ENCODE measurements at places on chromosomes 16 and 17. TPM values are rescaled to one million over a fixed set of nuclear protein-coding genes. Genes with fewer than 3 reads are reported as not detected.

Gene GPR139
- total RNA-seq, result not detected

Gene TBC1D3K
- total RNA-seq, result not detected

DNA sequence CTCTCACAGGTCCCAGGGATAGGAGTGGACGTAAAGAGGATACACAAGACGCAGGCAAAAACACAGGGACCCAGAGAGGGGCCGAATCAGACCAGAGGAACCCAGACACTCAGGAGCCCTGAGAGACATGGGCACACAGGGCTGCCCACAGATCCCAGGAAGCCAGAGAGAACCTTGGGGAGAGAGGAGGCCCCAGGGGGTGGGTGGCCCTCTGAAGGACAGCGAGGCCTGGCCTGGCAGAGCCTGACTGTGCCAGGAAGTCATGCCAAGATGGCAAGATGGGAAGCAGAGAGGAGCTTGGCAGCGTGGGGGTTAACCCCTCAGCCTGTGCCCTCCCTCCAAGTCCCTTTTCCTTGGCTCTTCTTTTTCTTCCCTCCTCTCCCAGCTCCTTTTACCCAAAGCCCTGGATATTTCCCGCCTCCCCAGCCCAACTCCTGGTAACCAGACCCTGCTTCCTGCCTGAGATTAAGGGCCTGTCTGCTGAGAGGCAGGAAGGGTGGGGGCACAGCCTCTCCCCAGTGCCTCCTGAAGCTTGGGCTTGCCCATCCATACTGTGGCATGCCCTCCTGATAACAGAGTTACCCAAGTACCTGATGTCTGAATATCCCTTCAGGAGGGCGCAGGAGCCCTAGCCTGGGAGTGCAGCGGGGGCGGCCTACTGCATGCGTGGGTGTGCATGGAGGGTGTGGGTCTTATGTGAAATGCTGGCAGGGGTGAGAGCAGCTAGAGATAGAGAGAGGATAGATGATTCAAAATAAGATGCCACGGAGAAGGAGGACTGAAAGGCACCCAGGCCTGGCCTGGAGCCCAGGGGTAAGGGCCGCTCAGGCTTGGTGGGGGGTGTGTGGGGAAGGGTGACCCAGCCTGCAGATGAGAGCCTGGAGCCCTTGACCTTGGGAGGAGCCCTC lies 6.0 kb upstream of the TBX21 start:
- H3K4me1 ChIP-seq, result no peaks in the 10 kb centered on the region
- no peak overlapping the region for H3K4me3 ChIP-seq
- H3K27ac ChIP-seq, result no peak overlapping the region
- H3K36me3 ChIP-seq, result no peaks in the 10 kb centered on the region
- no peak for DNase-seq

DNA sequence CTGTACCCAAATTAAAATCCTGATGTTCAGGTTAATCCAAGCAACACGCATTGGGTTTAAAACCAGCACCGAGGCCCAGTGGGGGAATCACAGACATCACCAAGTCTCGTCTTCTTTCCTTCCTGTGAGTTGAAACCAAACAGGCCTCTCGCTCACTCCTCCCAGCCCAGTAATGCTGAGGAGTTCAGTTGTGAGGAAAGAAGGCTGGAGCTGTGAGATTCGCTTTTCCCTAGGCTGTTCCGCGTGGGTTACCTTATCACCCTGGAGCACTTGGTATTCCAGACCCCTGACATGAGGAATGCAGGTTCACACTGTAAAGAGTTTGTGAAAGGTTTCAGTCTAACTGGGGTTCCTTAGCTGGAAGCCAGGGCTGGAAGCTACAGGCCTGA lies 20.8 kb downstream of the CIBAR2 start:
- H3K27me3 ChIP-seq, result peaks cover 12% of the 10 kb centered on the region
- peaks cover 32% of the 10 kb centered on the region for H3K4me1 ChIP-seq

DNA sequence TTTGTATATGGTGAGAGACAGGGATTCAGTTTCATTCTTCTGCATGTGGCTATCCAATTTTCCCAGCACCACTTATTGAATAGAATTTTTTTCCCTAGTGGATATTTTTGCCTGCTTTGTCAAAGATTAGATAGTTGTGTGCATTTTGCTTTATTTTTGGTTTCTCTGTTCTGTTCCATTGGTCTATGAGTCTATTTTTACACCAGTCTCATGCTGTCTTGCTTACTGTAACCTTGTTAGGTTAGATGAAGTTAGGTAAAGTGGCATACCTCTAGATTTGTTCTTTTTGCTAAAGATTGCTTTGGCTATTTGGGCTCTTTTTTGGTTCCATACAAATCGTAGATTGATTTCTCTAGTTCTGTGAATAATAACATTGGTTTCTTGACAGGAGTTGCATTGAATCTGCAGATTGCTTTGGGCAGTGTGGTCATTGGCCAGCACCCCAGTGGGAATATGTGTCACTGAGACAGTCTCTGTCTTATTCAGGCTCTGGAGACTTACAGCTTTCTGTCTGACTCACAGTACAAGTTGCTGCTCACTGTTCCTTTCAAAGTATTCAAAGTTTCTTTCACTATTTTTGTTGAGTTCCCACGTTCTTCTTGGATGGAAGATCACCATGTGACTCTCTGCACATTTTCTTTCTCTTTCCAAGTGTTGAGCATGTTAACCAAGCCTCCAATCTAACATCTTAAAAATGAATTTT lies 709.1 kb downstream of the CDH11 start:
- H3K4me1 ChIP-seq, result peaks cover 14% of the 10 kb centered on the region
- H3K4me3 ChIP-seq, result no peak overlapping the region
- H3K27me3 ChIP-seq, result no peaks in the 10 kb centered on the region
- H3K27ac ChIP-seq, result no peak overlapping the region

- H3K4me3 ChIP-seq, result no peak overlapping the region
- no peaks in the 10 kb centered on the region for H3K36me3 ChIP-seq
- no peak for DNase-seq
- no peaks in the 10 kb centered on the region for H3K4me1 ChIP-seq
Observed at GRCh38 chr16:30488764-30489605, 16.4 kb downstream of the ITGAL start.

DNA sequence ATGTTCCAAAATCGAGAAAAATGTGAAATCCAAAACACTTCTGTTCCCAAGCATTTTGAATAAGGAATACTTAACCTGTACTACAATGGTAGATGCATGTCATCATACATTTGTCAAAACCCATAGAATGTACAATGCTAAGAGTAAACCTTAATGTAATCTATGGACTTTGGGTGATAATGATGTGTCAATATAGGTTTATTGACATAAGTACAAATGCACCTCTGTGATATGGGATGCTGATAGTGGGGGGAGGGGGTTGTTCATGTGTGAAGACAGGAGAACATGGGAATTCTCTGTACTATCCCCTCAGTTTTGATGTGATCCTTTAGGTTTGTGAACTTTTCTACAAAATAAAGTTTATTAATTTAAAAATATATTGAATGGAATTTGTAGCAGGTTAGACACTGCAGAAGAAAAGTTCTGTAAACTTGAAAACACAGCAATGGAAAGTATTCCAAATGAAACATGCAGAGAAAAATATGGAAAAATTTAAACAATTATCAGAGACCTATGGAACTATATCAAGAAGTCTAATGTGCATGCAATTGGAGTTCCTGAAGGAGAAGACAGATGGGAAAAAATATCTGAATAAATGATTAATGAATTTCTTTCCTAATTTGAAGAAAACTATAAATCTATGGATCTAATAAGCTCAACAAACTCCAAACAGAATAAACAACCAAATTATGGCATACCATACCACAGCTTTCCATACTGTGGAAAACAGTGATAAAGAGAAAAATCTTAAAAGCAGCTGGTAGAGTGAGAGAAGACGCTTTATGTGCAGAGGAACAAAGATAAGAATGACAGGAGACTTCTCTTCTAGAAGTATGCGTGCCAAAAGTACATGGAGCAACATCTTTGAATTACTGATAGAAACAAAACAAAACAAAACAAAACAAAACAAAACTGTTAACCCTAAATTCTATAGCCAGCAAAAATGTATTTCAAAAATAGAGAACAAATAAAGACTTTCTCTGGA lies 34.7 kb upstream of the MSI2 start:
- no peaks in the 10 kb centered on the region for H3K36me3 ChIP-seq
- H3K4me3 ChIP-seq, result no peak overlapping the region
- no peaks in the 10 kb centered on the region for H3K27me3 ChIP-seq
- H3K4me1 ChIP-seq, result no peaks in the 10 kb centered on the region
- no peak overlapping the region for H3K27ac ChIP-seq
- DNase-seq, result no peak

DNA sequence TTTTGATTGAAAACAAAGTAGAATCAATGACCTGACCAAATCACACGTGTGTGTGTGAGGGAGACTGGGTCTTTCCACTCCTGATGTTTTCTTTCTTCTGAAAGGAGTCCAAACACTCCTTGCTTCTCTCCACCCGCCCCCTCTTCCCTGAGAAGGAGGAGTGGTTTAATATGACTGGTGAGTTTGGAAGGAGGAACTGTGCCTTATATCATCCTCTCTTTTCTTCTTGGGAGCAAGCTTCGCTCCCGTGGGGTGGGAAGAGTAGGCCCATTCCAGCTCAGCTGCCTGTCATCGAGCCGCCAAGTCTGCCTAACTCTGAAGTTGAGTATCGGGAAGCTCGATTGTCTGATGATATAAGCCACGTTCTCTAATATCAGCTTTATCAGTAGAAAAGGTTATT lies 96.5 kb downstream of the YPEL2 start:
- H3K4me1 ChIP-seq, result peaks cover 28% of the 10 kb centered on the region
- H3K27me3 ChIP-seq, result no peaks in the 10 kb centered on the region
- H3K36me3 ChIP-seq, result no peaks in the 10 kb centered on the region
- H3K4me3 ChIP-seq, result no peak overlapping the region
- peak overlapping the region; percentile 95 for H3K27ac ChIP-seq

GRCh38 chr16:17447101-17447569 lies 23.6 kb downstream of the XYLT1 start:
- no peak overlapping the region for H3K4me3 ChIP-seq
- H3K27me3 ChIP-seq, result no peaks in the 10 kb centered on the region
- no peaks in the 10 kb centered on the region for H3K36me3 ChIP-seq
- no peak for DNase-seq
- no peak overlapping the region for H3K27ac ChIP-seq

DNA sequence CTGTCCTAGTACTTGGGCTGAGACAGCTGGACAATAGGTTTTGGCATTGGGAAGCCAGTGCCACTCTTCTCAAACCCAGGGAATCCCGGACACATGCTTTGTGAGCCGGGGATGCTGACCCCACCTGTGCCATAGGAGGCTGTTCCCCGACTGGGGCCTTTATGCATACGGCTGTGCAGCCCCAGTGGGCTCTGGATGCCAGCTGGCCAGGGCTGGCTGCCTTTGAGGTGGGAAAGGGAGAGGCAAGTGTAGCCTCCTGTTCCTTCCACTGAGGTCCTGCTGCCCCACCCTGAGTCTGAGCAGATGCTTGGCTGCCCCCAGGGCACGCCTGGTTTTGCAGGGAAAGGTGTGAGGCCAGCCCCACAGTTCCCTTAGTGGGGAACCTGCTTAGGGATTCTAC lies 105.7 kb downstream of the CCDC182 start:
- H3K4me1 ChIP-seq, result no peaks in the 10 kb centered on the region
- no peak overlapping the region for H3K27ac ChIP-seq
- no peak overlapping the region for H3K4me3 ChIP-seq
- no peaks in the 10 kb centered on the region for H3K27me3 ChIP-seq

DNA sequence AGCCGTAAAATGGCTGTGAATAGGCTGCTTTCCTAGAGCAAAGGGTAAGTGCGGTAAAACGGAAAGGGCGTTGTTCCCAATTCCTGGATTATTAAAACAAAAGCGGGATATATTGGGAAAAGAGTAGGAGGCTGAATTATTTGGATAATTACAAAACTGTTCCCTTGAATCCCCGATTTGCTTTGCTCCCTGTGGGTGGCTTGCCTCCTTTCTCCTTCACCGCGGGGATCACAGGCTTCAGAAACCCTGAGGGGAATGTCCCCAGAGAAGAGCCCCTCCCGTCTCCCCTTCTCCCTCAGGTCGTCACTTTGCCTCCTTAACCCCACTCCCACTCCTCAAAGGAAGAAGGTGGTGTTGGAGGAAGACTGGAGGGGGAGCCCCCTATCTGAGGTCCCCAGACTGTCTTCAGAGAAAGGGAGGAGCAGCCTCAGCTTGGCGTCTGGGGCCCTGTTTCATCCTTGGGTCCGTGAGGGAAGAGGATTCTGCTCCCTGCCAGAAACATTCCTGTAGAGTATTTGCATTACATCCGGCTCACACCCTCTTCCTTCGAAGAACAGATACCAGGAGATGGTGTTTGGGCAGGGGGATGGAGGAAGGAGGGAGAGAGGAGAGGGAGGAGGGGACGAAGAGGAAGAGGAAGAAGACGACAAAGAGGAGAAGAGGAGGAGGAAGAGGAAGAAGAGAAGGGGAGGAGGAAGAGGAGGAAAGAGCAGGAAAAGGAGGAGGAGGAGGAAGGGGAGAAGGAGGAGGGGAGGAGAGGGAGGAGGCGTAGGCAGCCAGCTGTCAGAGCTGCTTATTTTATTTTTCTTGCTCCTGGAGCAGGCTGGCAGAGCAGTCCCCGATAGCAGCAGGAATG lies 31.8 kb downstream of the MRM1 start:
- H3K36me3 ChIP-seq, result no peaks in the 10 kb centered on the region
- no peak for DNase-seq
- peaks cover 2% of the 10 kb centered on the region for H3K4me1 ChIP-seq
- H3K27me3 ChIP-seq, result no peaks in the 10 kb centered on the region
- H3K4me3 ChIP-seq, result no peak overlapping the region
- no peak overlapping the region for H3K27ac ChIP-seq

DNA sequence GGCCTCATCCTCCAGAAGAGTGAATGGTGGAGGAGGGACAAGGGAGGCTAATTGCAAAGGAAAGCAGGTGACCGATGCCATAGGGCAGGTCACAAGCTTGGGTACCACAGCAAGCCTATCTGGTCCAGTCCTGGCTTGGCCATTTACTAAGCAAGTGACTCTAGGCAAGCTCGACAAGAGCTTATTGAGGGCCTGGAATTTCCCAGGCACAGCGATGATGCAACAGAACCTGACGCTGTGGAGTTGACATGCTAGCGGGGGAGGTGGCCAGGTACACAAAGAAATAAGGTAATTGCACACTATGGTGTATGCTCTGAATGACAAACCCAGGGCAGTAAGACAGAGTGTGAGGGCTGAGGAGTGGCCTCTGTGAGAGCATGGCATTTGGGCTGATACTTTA lies 98.5 kb downstream of the PGS1 start:
- H3K36me3 ChIP-seq, result no peaks in the 10 kb centered on the region
- no peak overlapping the region for H3K27ac ChIP-seq
- peaks cover 20% of the 10 kb centered on the region for H3K27me3 ChIP-seq
- H3K4me1 ChIP-seq, result no peaks in the 10 kb centered on the region
- H3K4me3 ChIP-seq, result no peak overlapping the region
- DNase-seq, result no peak

DNA sequence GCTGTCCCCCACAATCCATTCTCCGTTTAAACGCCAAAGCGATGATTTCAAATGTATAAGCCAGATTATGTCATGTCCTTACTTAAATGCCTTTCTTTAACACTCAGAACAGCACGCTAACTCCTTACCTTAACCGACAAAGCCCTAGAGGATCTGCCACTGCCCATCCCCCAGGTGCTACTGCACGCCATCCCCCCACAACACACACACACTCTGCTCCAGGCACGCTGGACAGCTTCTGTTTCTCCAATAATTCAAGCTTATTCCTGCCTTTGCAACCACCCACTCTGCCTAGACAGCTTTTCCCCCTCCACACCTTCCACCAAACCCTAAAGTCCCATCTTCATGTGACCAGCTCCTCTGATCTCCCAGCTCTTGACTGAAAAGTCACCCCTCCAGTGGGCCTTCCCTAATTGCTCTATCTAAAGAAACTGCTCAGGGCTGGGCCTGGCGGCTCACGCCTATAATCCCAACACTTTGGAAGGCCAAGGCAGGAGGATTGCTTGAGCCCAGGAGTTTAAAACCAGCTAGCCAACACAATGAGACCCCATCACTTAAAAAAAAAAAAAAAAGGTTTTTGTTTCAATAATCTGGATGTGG lies 38.9 kb upstream of the RPL38 start:
- no peaks in the 10 kb centered on the region for H3K36me3 ChIP-seq
- no peaks in the 10 kb centered on the region for H3K4me1 ChIP-seq
